Naive B cell (primary cell): ENCODE measurements at places on chromosomes 5 and 9. TPM values are rescaled to one million over a fixed set of nuclear protein-coding genes. Genes with fewer than 3 reads are reported as not detected.

Gene IL13
- not detected for polyA plus RNA-seq

Gene CTXN3
- polyA plus RNA-seq, result not detected

Gene PIP5K1B
- polyA plus RNA-seq, result 9.0 TPM

DNA sequence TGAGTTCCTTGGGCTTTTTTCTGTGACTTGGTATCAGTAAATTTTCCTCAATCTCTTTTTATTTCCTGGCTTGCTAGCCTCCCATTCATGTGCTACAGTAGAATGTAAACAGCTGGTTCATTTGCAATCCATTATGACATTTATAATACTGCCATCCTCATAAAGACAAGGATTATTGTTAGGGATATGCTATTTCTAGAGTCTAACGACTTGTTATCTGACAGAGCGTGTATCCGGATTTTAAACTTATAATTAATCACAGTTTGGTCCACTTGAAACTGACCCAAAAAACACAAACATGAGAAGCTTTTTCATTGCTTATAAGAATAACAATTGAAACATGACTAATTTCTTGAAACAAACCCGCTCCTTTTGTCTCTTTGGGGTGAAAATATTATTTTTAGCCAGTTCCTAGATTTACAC is 585.8 kb downstream of the TLE4 start:
- H3K36me3 ChIP-seq, result peaks cover 8% of the 10 kb centered on the region
- no peak for DNase-seq
- no peak overlapping the region for H3K27ac ChIP-seq
- no peak overlapping the region for H3K4me3 ChIP-seq

- H3K4me1 ChIP-seq, result no peaks in the 10 kb centered on the region
- H3K36me3 ChIP-seq, result no peaks in the 10 kb centered on the region
- H3K4me3 ChIP-seq, result no peak overlapping the region
- no peak overlapping the region for H3K27ac ChIP-seq
Measured at GRCh38 chr9:3968891-3969290, 331.0 kb downstream of the GLIS3 start.
